ENCODE measurements at places on chromosomes 3 and 15. TPM values are rescaled to one million over a fixed set of nuclear protein-coding genes. Genes with fewer than 3 reads are reported as not detected.

- no peak for DNase-seq
These were observed 673 bp upstream of the HCLS1 start for GRCh38 chr3:121661376-121661775.

GRCh38 chr3:11185564-11186317, 31.4 kb downstream of the HRH1 start:
- peak; percentile 55 for DNase-seq

GRCh38 chr3:65873028-65873427, 165.7 kb downstream of the MAGI1 start:
- DNase-seq: no peak

DNA sequence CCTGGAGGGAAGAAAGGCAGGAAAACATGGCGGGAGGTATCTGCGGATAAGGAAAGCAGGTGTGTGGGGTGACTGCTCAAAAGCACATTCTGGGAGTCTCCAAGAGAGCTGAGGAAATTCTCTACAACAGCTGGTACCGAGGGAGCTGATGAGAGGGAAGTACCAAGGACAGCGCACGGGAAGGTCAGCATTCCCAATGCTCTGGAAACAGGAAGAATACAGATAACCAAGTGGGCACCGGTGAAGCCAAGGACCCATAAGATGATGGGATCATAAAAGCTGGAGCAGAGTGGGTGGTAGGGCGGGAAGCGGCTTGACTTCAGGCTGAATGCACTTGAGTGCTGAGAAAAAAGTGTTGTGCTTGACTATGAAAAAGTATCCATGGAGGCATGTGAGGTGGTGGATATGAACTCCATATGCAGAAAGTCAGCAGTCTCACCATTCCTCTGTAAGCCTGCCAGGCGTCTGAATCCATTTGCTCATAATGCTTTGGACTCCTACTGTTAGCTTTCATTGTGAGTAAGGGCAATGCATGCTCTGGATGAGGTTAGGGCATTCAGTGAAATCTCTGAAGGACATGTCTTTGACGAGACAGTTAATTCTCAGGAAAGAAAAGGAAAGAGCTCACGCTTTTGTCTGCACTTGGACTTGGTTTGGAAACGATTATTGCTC, 215.5 kb downstream of the NR1D2 start:
- DNase-seq: no peak

DNA sequence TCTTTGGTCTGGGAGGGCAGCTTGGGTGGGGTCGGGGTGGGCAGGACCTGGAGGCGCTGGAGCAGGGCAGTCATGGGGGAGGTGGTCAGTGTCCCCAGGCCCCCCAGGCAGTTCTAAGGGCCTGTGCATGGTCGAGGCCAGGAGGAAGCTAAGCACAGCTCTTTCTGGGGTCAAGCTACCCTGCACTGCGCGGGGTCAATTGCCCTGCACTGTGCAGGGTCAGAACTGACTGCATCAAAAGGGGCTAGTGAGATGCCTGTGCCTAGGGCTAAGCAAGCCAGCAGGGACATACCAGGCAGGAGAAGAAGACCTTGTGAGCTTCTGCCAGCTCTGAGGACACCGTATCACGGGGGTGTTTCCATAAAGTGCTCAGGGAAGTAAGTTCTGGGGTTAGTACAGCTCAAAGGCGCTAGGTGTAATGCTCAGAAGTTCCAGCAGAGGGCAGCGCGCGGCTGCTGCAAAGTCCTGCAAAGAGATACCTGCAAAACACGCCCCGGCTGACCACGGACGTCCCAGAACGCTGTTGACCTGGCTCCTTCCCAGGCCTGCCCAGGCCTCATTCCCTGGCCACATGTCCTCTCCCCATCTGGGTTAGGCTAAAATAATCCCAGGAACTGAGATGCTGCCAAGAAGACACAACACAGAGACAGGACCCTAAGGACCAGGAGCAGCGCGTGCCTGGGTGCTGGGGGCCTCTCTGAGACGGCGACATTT, 18.8 kb upstream of the IQSEC1 start:
- DNase-seq: peak; percentile 78

Gene SPESP1
- 0.93 TPM for total RNA-seq

DNA sequence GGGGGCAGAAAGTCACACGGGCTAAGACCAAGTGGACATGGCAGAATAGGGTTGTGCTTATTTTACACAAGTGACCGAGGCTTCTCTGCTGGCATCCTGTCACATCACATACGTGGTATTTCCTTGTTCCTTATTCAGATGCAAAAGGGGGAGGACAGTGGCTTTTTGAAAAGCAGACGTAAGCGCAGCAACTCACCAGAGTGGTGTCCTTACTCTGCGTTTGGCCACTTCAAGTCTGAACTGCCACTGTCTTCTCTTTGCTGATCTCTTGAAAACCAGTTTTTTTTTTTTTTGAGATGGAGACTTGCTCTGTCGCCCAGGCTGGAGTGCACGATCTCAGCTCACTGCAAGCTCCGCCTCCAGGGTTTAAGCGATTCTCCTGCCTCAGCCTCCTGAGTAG, 113.2 kb downstream of the SOX2 start:
- no peak for DNase-seq

Gene FGD5
- 13.5 TPM for total RNA-seq

Gene PLA2G4F
- not detected for total RNA-seq
